Foreskin fibroblast (primary cell): ENCODE measurements at places on chromosomes 11 and 22.
A peak's percentile ranks its signal among the peaks of the same experiment; 100 is the strongest.

DNA sequence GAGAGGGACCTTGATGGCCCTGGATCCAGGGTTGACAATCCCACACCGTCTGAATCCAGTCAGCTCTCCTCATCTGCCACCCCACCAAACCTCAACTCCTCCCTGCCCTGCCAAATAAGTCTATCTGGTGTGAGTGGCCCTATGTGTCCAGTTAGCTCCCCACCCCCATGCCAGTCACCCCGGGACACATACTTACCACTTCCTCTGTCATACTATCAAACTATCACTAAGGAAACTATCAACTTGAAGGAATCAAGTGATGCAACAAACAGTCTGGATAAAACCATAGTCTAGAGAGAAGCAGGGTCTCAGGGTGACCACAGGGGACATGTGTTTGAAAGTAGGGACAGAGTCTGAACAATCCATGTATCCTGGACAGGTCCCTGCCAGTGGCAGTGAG is 13.2 kb upstream of the CSF2RB start:
- DNase-seq: no peak

GRCh38 chr11:129090056-129090455 is 102.1 kb downstream of the ARHGAP32 start:
- DNase-seq: no peak

DNA sequence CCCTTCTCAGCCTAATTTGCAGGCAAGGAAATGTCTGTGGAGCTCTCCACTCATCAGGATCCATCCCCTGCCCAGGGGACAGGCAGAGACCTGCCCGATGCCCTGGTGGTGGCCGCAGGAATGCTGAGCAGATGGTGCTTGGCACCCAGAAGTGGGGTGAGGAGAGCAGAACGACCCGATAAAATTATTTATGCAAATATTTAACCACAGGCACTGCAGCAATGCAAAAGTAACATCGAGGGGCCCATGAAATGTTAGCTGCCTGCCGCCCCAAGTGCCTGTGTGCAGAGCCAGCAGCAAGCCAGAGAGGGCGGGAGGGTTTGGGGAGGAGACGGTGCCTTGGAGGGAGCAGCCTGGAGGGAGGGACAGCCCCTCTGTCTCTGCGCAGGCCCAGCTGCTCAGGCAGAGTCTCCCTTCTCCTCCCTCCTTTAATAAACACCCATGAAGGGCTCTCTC is 205.5 kb downstream of the CTTN start:
- DNase-seq: no peak

DNA sequence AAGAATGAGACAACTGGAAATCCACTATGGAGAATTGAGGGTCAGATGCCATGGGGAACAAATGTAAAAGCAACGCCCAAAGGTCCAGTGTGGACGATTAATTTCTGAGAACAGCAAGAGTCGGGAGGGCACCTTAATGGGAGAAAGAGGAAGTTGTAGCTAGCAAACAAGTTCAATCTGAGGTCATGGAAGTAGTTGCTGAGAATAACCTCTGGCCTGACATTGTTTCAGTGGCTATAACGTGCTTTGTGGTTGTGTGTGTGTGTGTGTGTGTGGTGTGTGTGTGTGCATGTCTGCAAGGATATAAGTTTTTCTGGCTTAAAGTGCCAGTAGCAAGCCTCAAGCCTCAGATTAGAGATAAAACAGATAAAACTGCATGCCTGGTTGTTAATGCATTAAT is 1630.1 kb upstream of the TENM4 start:
- DNase-seq: no peak

DNA sequence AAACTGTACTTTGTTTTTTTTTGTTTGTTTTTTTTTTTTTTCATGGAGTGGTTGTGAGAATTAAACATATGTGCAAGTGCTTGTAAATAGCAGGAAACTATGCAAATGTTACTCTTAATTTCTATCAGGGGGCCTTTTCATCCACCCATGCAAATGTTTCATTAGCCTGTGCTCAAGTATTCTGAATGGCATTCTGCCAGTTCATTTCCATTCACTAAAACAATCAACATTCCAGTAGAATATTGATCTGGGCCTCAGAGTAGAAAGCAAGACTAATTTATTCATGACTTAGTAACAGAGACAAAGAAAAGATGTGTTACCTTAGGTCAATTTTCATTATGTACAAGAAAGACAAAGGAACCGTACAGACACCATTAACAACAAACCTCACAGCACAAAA is 971.4 kb downstream of the DLG2 start:
- DNase-seq: no peak

DNA sequence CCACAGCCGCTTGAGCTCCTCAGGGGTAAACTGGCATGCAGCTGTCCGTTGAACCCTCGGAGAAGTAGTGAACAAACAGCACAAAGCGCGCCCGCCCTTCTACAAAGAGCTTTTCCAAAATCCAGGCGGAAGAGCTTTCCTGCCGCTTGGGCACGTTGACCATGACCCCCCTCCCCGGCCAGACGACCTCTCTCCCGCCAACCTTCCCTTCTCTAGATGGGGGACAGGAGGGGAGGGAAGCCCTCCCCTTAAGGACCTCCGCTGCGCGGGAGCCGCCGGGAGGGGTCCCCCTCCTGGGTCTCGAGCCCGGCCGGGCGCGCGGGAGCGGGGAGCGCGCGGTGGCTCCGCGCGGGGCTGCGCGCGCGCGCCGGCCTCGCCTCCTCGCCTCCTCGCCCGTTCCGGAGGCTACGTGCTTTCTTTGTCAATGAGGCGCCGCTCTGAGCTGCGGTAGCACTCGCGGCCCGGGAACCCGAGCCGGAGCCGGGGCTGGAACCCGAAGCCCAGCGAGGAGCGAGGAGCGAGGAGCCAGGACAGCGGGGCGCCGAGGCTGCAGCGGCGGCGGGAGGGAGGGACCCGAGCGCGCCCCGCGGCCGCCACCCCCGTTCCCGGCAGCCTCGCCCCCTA is 118.6 kb downstream of the HIPK3 start:
- peak; percentile 61 for DNase-seq

- peak; percentile 60 for DNase-seq
These were observed 53.7 kb downstream of the TBC1D22A start for GRCh38 chr22:46815896-46816731.

DNA sequence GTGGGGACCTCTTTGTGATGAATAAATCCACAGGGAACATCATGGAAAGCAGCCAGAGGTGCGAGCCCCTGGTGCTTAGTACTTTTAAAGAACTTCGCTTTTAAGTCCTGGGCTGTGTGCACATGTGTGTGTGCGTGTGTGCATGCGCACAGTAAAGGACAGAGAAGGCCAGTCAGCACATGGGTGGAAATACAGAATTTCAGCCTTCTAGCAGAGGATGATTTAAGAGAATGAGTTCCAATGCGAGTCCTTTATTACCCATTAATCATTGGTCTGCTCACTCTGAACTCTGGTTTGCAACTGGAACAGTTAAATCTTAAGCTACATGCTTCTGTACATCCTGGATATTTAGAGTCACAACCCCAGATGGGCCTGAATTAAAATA is 18.9 kb downstream of the TEAD1 start:
- DNase-seq: no peak

- no peak for DNase-seq
These were observed 39.1 kb downstream of the B3GAT1 start for GRCh38 chr11:134372961-134373360.
